ENCODE measurements at places on chromosomes 4 and X.

- H3K36me3 ChIP-seq: no peaks in the 10 kb centered on the region
- H3K4me1 ChIP-seq: no peaks in the 10 kb centered on the region
- H3K27me3 ChIP-seq: no peaks in the 10 kb centered on the region
- no peak overlapping the region for H3K4me3 ChIP-seq
- DNase-seq: no peak
These were observed 60.4 kb upstream of the TAF9B start for GRCh38 chrX:78199851-78200250.

DNA sequence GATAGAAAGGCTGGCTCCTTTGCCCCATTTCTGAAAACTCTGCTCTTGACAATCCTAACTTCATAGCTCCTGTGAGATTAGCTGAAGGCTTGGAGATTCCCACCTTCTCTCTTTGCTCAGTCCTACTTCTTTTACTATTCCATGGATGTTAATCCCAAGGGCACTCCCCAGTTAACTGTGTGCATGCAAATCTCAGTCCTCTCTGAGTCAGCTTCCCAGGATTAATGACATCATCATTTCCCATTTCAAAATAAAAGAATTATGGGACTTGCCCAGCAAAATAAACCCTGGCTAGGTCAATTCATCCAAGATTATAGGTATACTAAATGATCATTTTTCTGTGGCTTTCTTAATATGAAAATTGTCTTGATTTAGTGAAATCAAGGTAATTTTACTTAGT lies 328.6 kb upstream of the NR3C2 start:
- H3K4me1 ChIP-seq: no peaks in the 10 kb centered on the region
- no peaks in the 10 kb centered on the region for H3K36me3 ChIP-seq
- H3K27me3 ChIP-seq: no peaks in the 10 kb centered on the region
- H3K4me3 ChIP-seq: no peak overlapping the region

- H3K36me3 ChIP-seq: no peaks in the 10 kb centered on the region
- no peak overlapping the region for H3K4me3 ChIP-seq
- no peak for DNase-seq
- H3K27ac ChIP-seq: no peak overlapping the region
- H3K27me3 ChIP-seq: no peaks in the 10 kb centered on the region
These were observed 478.4 kb upstream of the ADGRL3 start for GRCh38 chr4:60721685-60722084.

GRCh38 chrX:67781132-67781531 lies 237.3 kb downstream of the AR start:
- no peak for DNase-seq
- no peaks in the 10 kb centered on the region for H3K4me1 ChIP-seq
- peak overlapping the region; percentile 60 for H3K27ac ChIP-seq
- H3K27me3 ChIP-seq: no peaks in the 10 kb centered on the region
- H3K4me3 ChIP-seq: no peak overlapping the region
- no peaks in the 10 kb centered on the region for H3K36me3 ChIP-seq

- H3K36me3 ChIP-seq: no peaks in the 10 kb centered on the region
- no peak overlapping the region for H3K4me3 ChIP-seq
- no peak for DNase-seq
- H3K4me1 ChIP-seq: no peaks in the 10 kb centered on the region
These were observed 528.7 kb downstream of the TMA16 start for GRCh38 chr4:164023214-164023613.

DNA sequence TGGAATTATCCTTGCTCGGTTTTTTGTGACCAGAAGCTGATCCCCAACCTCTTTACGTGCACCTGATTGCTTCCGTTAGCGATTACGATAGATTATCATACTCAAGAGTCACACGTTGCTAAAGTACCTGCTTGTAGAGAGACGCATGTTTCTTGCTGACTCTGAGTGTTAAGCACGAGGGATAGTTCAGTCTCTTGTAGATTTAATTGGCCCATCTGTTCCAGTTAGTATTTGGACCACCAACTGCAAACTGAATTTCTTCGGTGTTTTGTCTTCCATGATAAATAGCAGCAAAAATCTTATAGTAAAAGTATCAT lies 516 bp upstream of the COX18 start:
- DNase-seq: no peak
- no peaks in the 10 kb centered on the region for H3K27me3 ChIP-seq
- peaks cover 43% of the 10 kb centered on the region for H3K4me1 ChIP-seq
- H3K27ac ChIP-seq: peak overlapping the region; percentile 99
- H3K4me3 ChIP-seq: peak overlapping the region; percentile 79
- H3K36me3 ChIP-seq: no peaks in the 10 kb centered on the region

GRCh38 chr4:75630174-75630936 lies at the start of gene CDKL2:
CDKL2 (minus strand) TSS chr4:75630528; CDS start chr4:75625988, 4,540 bp downstream.
- no peaks in the 10 kb centered on the region for H3K36me3 ChIP-seq
- peak; percentile 95 for DNase-seq
- H3K4me3 ChIP-seq: peak within 1 kb of the TSS; percentile 62
- peaks cover 11% of the 10 kb centered on the region for H3K4me1 ChIP-seq

DNA sequence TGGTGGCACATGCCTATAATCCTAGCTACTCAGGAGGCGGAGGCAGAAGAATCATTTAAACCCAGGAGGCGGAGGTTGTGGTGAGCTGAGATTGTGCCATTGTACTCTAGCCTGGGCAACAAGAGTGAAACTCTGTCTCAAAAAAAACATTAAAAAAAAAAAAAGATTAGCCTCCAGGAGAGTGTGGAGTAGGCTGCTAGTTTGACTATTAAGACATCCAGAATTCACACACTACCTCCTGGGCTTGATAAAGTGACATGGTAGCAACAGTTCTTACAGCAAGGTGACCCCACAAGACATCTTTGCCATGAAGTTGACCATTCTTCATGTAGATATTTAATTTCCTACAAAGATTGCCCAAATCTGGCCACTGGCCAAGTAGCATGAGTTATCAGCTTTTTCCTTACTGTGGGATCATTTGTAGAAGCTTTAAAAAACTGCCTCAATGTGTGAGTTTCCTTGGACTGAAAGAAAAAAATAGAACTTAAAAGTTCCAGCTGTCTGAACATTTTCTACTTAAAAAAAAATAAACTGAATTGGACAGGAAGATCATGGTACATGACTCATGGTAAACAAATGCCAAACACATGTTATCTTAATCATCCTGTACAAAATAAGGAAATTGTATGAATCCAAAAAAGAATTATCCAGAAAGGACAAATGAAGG lies 35.3 kb upstream of the SPRY1 start:
- H3K27me3 ChIP-seq: no peaks in the 10 kb centered on the region
- no peak overlapping the region for H3K4me3 ChIP-seq
- no peaks in the 10 kb centered on the region for H3K4me1 ChIP-seq
- H3K27ac ChIP-seq: no peak overlapping the region

DNA sequence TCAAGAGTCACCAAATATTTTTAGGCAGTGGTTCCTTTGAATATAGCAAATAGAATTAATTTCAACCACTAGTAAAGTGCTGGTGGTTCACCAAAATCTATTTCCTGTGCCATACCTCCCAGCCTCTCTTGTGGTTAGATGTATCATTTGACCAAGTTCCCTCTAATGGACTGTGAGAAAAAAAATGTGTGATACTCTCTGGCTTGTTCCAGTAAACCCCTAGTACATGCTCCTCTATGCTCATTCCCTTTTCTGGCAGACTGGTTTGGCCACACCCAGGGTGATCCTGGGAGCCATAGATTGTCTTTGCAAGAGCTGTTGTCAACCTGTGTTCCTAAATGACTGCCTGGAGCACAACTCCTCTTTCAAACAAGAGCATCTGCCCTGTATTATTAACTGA lies 109.5 kb downstream of the FRAS1 start:
- H3K27ac ChIP-seq: no peak overlapping the region
- no peaks in the 10 kb centered on the region for H3K27me3 ChIP-seq
- no peaks in the 10 kb centered on the region for H3K36me3 ChIP-seq
- no peaks in the 10 kb centered on the region for H3K4me1 ChIP-seq

DNA sequence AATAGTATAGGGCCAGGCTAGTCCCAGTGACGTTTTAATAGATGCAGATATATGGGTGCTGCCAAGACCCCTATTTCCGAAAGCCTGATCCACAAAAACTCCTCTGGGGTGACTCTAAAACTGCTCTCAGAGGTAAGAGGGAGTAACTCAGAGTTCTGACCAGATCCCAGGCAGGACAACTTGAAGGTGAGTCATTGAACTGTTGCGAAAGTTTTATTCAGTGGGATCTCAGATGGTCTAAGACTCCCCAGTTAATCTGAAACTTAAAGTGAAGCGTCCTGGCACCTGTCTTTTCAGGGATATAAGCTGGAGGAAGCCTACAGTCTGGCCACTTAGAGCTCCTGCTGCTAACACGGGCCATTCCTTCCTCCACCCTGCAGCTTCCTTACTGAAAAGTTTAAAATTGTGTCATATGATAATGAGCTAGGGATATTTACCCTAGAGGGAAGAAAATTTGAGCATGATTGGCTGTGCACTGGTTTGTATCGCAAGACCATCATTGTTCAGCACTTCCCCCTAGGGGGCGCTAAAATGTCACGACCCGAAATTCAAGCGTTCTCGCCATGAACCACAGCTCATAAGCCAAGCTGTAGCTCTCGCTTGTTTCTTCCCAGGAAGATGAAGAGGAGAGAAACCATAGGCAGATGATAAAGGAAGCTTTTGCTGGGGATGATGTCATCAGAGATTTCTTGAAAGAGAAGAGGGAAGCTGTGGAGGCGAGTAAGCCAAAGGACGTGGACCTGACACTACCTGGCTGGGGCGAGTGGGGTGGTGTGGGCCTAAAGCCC lies 19.5 kb downstream of the UTP14A start:
- peaks cover 9% of the 10 kb centered on the region for H3K4me1 ChIP-seq
- H3K27ac ChIP-seq: no peak overlapping the region
- H3K27me3 ChIP-seq: no peaks in the 10 kb centered on the region
- H3K36me3 ChIP-seq: no peaks in the 10 kb centered on the region

DNA sequence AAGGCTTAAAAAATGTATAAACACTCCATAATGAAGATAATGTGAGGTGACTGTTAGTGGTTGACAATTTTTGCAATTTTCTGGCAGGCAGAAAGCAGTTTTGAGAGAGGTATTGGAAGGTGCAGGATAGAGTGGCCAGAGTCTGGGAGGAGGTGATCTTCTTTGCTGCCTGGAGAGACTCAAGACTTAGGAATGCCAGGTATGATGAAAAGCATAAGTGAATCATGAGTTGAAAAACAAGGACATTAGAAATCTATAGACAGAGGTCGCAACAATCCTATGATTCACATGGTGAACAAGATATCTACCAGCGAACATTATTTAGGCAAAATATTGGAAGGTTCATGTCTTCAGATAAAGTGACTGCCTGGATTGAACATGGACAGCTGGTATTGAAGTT lies 118.5 kb downstream of the CFAP299 start:
- no peak for DNase-seq
- no peak overlapping the region for H3K27ac ChIP-seq
- no peaks in the 10 kb centered on the region for H3K4me1 ChIP-seq

DNA sequence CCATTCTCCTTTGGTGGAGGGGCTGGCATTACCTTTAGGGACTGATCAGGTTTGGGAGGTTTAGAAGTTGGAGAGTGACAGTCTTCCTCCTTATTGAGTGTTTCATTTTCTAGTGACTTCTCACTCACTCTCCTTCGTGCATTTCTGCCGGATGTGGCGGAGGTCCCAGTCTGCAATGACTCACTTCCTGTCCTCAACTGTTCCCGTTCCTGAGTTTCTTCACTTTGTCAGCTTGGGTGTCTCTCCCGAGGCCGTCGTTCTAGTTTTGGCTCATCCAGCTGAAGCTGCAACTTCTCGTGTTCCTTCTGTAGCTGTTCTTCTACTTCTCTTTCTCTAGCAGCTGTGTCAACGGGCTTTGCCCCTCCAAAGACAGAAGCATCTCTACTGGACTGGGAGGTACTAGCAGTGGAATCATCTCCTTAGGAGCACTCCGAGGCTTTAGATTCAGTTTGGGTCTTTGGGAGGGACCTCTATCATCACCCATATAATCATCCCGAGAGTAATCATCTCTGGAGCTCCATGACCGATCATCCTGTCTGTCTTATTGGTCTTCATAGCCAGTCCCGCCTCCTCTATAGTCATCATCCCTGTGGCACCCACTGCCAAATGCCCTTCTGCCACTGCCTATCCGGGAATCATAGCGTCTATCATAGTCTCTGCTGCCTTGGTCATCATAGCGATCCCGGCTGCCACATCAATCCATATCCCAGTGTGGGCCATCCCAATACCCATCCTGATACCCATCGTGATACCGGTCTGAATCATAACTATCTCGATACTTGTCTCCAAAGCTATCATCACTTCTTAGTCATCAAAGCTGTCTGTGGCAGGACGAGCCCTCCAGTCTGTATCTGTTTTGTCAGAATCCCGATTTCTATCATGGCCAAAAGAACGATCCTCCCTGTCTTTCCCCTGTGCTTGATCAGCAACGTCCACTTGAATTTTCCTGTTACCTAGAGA lies 35.3 kb upstream of the VSIG4 start:
- no peaks in the 10 kb centered on the region for H3K36me3 ChIP-seq
- H3K27me3 ChIP-seq: no peaks in the 10 kb centered on the region
- peaks cover 8% of the 10 kb centered on the region for H3K4me1 ChIP-seq
- peak; percentile 86 for DNase-seq
- H3K4me3 ChIP-seq: no peak overlapping the region
- peak overlapping the region; percentile 78 for H3K27ac ChIP-seq

DNA sequence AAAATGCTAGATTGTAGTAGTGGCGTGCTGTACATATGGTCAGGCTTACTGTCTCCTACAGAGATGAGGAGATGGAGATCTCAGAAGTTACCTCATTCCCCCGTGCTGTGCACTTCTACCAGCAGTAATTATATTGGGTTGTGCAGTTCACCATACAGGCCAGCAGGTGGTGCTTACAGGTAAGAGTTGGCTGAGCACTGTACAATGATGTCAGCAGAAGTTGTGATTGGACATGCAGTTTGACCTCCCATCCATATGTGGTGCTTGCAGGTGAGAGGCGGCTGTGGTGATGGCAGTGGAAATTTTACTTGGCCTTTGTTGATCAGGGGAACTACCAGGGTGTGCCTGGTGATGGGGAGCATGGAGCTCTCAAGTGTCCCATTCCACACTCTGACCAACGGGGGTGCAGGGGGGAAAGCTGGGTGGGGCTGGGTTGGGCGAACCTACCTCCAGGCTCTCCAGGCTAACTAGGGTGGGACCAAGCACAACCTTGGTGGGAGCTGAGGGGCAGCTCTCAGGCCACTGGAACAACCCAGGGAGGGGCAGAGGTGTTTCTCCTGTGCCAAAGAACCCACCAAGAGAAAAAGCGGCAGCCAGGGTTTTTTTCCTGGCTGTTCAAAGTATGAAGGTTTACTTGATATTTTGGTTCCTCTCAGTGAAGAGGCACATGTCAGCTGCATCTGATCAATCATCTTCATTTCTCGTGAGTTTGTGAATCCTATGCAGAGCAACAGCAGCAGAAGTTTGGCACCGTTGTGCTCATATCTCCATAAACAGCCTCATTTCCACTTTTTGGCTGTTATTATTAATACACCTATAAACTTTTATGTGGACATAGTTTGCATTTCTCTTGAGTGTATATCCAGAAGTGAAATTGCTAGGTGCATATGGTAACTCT lies 73.8 kb upstream of the FREM3 start:
- DNase-seq: no peak
- H3K27ac ChIP-seq: no peak overlapping the region
- H3K4me1 ChIP-seq: peaks cover 5% of the 10 kb centered on the region
- no peak overlapping the region for H3K4me3 ChIP-seq
- no peaks in the 10 kb centered on the region for H3K27me3 ChIP-seq
- no peaks in the 10 kb centered on the region for H3K36me3 ChIP-seq
